ENCODE measurements at places on chromosomes 7 and 10.

- no peak for DNase-seq
These were observed 31.0 kb upstream of the FZD1 start for GRCh38 chr7:91233212-91233611.

- no peak for DNase-seq
These were observed 136.2 kb upstream of the RET start for GRCh38 chr10:42940487-42941294.

GRCh38 chr10:69407621-69408301 is 9.0 kb downstream of the TACR2 start:
- DNase-seq = no peak

- DNase-seq = no peak
These were observed 14.5 kb downstream of the C7orf57 start for GRCh38 chr7:48049850-48050249.

DNA sequence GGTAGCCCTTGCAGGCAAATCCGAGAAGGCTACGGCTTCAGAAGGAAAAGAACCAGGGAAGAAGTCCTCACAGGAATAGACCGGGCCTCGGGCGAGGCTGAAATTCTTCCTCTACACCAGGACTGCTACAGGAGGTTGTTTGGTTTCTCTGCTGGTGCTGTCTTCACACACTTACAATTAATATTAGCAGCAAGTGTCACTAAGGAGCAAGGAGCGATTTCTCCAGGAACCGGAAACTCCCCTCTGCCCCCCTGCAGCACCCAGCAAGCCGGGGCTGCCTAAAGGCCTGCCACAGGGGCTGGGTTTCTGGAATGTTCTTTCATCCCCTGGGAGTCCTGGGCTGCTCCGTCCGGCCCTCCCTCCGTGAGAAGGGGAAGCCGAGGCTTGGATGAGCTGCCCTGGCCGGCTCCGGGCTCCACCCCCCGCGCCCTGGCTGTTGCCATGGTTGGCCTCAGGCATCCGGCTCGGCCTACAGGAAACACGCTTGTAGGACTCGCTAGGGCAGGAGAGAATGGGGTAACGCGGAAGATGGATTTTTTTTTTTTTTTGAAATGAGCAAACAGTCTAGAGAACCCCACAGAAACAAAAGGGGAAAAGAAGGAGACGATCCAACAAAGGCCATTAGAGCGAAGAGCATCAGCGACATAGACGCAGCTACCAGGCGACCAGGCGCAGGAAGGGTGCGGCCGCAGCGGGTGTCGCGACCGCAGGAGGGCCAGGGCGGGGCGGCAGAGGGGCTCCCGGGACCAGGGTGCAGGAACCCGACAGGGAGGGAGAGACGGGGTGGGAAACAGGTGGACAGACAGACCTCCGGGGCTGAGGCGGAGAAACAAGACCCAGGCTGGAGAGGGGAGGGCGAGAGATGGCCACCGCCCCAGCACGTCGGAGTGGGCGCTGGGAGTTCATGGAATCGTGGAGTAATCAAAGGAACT is 33.0 kb downstream of the EN2 start:
- DNase-seq = no peak

- DNase-seq = no peak
These were observed 160.0 kb downstream of the UBE2H start for GRCh38 chr7:129792721-129793120.

DNA sequence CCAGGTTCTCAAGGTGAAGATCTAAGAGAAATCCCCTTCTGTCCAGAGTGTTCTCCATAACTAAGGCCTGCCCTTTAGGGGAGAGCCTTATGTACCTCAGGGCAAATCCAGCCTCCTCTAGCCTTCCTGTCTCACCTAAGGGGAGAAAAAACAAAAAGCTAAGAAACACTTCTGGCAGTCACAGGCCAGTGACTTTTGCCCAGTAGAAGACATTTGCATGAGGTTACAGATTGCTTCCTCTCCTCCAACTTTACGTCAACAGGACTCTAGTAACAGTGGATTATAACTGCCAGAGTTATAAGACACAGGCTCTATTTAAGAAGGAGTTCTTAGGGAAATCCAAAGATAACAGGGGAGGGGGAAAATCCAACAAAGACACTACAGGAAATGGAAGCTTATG is 15.9 kb upstream of the FAM241B start:
- DNase-seq = no peak

DNA sequence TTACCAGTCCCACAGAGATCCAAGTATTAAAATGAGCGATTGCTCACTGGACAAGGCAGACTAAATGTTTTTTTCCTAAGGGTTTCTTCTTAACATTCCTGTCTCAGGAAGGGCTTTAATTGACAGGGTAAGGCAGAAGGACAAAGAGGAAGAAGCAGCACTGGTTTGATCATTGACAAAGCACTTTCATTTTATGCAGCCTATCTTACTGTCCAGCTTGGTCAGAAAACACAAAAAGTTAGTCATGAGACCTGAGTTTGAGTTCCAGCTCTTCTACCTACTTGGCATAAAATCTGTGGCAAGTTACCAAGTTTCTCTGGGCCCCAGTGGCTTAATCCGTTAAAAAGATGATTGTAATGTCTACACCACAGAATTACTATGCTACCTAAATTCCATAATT is 458.5 kb downstream of the GFRA1 start:
- DNase-seq = no peak

- DNase-seq = peak; percentile 58
These were observed 19.6 kb upstream of the CFAP46 start for GRCh38 chr10:132961787-132962622.

DNA sequence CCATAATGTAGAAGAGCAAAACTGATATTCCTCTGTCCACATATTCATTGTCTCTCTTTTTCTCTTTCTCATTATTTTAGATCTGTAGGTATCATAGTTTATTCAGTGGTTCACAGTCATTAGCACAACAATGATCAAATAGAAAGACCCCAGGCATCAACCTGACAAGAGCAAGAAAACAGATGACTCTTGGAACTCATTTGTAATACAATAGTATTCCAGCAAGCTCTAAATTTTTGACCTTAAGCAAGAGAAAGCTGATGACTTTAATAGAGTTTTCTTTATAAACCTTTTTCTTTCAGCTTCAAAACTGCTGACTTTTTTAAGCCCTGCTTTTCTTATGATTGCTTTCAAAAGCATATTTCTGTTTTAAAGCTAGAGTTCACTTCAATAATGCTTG is 507.5 kb upstream of the SORCS1 start:
- no peak for DNase-seq

GRCh38 chr7:98514211-98515031 is 102.7 kb upstream of the NPTX2 start:
- no peak for DNase-seq

DNA sequence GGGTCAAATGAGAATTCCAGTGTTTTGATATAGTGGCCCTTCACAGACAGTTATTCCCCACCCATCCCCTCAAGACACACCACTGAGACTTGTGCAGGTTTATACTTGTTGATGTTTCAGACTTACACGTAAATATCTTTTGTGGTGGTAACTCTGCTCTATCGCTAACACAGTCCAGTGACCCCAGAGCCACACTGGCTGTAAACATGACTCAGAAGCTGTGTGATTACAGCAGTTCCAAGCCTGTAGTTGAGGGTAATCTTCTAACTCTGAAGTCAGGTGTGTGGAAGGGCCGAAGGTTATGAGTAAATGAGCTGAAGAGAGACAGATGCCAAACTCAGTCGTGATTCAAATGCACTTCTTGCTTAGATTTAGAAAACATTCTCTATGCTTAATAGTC is 19.4 kb downstream of the NOBOX start:
- DNase-seq = peak; percentile 28

DNA sequence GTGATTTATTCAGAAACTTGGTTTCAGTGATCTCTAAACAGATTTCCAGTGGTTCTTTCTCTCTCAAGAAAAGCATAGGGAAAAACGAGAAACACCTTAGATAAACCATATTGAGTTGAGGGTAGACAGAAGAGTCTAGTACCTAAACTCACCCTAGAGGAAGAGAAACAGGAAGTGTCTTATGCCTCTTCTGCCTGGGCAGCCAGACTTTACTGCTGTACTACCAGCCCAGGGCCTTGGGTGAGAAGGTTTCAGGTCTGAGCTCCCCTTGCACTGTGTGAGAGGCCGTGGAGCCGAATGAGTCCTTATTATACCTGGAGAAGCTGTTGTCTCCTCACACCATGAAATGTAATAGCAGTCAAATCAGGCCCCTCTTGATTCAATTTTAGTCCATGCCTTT is 18.2 kb downstream of the HIF1AN start:
- no peak for DNase-seq

DNA sequence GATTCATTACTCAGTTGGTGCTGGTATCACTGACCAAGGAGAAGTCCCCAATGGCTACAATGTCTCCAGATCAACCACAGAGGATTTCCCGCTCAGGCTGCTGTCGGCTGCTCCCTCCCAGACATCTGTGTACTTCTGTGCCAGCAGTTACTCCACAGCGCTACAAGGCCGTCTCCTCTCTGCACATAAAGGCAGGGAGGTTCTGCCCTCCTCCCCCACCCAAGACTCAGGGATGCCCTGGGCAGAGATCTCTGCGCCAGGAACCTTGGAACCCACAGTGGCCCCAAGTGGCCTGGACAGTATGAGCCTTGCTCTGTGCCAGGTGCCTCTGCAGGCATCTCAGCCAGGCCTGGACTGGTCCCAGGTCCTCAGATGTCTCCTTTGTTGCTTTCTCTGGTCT is 193.4 kb upstream of the PRSS58 start:
- no peak for DNase-seq

DNA sequence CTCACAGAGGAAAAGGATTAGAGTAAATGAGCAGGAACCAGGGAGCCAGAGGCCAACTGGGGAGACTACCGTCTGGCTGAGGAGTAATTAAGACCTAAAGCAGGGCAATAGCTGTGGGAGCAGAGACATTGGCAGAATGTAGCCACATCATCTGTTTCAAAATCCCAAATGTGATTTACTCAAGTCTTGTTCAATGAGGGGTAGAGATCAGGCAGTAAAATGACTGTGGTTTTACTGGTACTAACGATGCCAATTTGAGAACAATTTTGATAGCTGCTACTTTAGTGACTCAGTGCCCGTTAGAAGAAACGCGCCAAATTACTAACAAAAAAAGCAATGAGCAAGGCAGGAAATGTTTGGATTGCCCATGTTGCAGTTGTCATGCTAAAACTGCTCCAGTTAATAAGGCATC is 12.7 kb upstream of the MIOS start:
- DNase-seq = peak; percentile 86

- no peak for DNase-seq
These were observed 122.6 kb downstream of the POU6F2 start for GRCh38 chr7:39100270-39100669.

- peak; percentile 10 for DNase-seq
These were observed 372.5 kb downstream of the SDK1 start for GRCh38 chr7:3673524-3673923.

DNA sequence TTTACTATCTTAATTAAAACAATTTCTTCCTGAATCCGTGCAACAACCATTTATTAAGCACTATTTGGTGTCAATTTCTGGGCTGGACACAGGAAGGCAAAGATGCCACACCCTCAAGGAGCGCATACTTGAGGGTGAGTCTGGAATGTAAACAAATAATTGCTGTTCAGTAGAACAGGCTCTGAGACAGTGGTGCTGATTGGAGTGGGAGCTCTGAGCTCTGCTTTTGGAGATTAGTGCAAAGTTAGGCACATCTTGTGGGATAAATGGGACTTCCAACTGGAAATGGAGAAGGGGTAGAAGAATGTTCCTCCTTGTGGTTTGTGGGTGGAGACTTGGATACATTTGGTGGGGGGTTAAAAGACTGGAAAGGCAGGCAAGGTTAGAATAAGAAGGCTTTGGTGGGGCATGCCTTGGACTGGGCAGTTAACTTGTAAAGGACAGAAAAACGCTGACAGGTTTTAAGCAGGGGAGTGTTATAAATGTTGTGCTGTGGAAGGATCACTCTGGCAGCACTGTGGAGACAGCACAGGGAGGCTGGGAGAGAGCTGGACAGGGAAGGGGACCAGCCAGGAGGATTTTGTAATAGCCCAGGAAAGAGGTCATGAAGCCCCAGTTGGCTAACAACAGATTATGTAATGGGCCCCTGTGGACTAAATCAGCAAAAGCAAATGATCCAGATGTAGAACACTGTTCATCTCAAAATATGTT is 80.7 kb downstream of the ZNF365 start:
- peak; percentile 48 for DNase-seq

DNA sequence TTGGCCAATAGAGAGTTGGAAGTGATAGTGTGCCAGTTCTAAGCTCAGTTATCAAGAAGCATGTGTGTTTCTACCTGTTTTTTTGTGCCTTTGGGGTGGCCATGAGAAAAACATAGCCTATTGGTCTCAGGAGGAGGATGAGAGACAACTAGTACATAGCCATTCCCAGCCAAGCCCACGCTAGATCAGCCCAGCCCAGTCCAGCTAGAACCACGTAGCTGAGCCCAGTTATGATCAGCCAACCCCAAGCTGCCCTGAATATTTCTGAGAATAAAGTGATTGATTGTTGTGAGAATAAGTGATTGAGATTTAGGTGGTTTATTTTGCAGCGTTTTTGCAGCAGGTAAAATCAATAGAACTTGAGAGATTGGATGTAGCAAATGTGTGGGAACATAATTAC is 15.9 kb downstream of the SORCS3 start:
- no peak for DNase-seq

- no peak for DNase-seq
These were observed 11.8 kb downstream of the MET start for GRCh38 chr7:116683786-116684185.

DNA sequence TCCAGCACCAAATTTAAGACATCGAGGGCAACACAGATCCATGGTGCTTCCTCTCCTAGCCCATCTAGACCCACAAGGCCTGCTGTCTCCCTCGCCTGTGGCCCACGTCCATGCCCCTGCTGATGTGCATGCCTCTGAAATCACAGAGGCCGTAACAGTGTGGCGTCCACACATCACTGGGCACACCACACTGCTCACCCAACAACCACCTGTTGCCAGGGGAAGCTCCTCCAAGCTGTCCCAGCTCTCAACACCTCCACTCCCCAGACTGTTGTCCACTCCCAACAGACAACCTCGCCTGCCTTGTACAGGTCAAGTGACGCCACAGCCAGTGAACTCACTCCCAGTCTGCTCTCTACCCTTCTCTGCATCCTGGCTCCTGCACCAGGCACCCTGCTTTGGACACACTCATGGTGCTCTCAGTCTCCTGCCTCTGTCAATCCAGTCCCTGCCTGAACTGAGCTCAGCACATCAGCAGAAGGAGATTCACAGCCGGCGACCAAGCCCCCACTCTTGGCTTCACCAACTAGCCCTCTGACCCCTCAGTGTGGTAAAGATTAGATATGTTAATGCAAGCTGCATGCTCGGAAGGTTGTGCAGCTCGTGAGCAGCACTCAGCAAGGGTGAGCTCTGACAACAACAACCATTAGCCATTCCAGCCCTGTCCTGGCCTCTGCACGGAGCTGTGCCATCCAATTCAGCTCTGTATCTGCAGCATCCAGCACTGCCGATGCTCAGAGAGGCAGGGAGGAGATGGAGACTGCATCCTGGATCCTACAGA is 197.0 kb downstream of the TNS3 start:
- DNase-seq = no peak

- no peak for DNase-seq
These were observed 220.5 kb downstream of the MLLT10 start for GRCh38 chr10:21754410-21755011.
